ENCODE measurements at places on chromosomes 5 and 9.

DNA sequence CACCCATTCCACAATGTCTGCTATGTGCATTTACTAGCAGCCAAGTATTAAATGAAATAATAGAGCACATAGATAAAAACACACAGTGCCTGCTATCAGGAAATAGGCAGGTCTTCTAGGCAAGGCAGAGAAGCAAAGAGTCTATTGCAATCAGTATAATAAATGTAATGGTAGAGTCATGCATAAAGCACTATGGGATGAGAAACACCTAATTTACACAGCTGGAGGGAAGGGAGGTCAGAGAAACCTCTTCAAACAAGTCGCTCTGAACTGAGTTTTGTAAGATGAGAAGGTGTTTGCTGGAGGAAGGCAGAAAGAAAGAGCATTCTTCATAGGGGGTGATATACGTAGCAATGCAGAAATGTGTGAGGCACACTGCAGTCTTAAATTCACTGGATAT lies 341.0 kb upstream of the DMAC1 start:
- no peak for DNase-seq

DNA sequence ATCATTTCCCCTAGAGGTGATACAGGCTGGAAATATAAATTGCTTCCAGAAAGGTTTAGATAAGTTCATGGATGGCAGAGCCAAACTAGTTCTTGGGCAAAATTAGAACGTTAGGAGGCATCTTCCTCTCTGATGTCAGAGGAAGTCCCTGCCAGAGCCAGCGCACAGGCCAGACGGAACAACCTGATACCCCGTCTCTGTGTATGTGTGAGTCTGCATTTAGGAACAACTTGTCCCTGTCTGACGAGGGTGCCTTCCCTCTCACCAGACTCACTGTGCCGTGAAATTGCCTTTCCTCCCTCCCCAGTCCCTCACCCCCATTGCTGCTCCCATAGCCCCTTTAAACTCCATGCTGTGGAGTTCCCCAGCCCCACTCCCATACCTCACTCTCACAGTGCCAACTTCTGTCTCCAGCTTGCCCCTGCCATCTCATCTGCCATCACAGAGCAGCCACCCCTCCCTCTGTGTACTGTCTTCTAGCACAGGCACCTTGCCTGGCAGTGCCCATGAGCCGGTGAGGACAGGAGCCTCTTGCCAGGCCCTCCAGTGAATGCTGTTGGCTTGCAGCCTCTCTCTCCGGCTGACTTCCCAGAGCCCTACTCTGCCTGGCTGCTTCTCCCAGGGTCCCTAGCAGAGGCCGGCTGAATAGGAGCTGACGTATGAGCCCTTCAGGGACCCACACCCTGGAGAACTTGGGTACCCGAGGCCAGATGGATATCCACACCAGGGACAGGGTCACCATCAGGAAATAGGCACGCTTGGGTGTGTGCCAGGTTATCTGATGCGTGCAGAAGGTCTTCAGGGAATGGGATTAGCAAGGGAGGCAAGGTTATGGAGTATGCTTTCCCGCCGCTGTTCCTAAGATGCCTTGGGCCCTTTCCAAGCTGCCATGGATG lies 26.7 kb downstream of the UNC5A start:
- no peak for DNase-seq

DNA sequence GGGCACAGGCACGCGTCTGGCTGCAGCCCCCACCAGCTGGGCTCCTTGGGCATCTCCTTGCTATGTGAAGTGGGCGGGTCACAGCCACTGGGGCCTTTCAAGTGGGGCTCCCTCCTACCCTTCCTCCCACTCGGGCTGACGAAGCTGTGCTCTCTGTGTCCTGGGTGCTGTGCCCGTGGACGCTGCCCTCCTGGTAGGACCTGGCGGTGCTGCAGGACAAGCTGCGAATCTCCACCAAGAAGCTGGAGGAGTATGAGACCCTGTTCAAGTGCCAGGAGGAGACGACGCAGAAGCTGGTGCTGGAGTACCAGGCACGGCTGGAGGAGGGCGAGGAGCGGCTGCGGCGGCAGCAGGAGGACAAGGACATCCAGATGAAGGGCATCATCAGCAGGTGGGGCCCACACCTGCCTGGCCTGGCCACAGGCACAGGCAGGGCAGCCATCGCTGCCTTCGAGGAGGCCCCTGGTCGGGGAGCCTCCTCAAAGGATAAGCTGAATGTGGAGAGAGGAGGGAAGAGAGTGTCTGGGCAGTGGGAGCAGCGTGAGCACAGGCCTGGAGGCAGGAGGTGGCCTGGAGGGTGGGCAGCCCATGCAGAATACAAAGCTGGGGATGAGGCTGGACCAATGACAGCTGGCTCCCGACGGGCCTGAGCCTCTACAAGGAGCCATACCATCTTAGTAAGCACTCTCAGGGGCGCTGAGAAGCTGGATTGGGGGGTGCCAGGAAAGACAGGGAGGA lies 124.7 kb downstream of the DAB2IP start:
- DNase-seq, result peak; percentile 55

GRCh38 chr5:122501089-122501435 lies 189.0 kb downstream of the SNCAIP start:
- no peak for DNase-seq

DNA sequence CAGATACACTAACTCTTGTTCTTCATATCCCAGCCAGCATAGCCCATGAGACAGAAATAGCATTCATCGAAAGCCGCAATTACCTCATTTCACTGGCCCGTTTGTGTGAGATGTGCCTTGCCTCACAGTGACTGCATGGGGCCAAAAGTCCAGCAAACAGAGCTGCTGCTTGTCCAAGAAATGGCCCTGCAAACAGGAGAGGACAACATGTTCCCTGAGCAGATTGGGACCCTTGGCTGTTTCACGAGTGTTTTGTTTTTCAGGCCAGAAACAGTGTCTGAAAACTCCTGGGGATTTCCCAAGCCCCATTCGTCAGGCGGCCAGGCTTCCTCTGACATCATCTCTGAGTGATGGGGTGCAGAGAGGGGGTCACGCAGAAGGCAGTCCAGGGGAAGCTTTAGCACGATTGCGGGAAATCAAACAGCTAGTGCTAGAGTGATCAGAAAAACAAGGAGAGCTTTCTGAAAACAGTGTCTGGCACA lies 503.6 kb upstream of the PAPPA start:
- DNase-seq, result no peak
